ENCODE measurements at places on chromosomes 16 and 17.

DNA sequence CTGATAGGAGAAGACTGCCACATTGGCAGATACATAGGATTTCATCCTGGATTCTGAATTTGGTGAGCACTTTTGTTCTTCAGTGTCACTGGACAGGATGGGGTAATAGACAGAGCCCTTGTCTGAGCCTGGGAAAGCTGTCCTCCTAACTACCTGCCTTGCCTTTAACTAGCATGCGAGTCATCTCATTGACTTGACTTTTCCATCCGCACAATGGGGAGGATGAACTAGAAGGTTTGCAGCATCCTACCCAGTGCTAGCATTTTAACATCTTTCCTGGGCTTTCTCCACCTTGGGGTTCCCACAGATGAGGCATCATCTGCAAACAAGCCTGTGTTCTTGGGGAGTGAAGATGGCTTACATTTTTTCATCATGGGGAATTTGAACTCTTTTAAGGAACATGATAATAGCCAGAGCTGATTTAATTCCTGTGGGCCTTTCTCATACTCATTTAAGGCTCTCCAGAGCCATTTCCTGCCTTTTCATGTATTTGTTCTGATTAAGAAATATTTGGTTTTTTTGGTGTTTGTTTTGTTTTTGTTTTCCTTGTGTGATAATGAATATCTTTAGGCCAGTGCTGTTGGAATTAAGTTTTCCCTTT lies 139.5 kb downstream of the MSI2 start:
- DNase-seq, result no peak

GRCh38 chr17:259341-259976 lies 78.0 kb upstream of the DOC2B start:
- no peak for DNase-seq

- no peak for DNase-seq
Observed at GRCh38 chr16:52283018-52283417, 263.9 kb downstream of the TOX3 start.

- DNase-seq, result no peak
Observed at GRCh38 chr16:88458039-88458772, 5.1 kb downstream of the ZFPM1 start.

GRCh38 chr17:10262451-10262850 lies 64.0 kb upstream of the GAS7 start:
- no peak for DNase-seq

DNA sequence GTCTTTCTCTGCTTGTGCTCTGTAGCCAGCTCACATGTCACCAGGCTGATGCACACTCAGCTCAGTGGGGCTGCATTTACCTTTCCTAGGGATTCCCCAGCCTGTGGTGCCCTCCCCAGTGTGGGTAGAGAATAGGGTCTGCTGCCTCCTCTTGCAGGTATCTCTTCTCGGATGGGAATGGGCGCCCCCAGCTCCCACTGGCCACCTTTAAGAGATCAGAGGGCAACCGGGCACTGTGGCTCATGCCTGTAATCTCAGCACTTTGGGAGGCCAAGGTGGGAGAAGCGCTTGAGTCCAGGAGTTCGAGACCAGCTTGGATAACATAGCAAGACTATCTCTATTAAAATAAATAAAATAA lies 3.3 kb downstream of the XYLT2 start:
- no peak for DNase-seq

Measured in T-cell (primary cell).